ENCODE measurements at places on chromosomes 7 and 10.

DNA sequence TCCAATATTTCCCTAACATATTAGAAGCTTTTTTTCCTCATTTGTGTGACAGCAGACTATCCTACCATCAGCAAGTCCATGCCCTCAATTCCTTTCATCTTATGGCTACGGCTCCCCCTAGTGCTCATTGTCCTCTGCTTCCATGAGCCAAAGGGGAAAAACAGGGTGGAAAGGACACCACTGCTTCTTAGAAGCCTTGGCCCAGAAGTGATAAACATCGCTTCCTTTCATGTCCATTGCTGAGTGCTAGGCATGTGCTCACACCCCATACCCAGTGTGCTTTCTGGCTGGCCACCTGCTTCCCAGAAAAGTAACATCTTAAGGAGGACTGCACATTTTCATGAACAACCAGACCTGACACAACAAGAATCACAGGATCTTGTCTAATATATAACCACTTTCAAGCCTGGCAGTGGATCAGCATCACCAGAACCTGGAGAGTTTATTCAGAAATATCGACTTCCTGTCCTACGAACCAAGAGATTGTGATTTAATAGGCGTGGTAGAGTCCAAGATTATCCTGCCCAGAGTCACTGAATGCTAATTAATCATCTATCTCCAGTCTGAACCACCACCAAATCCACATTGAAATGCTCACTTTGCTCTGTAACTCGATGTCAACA lies 650.5 kb upstream of the SORCS1 start:
- no peaks in the 10 kb centered on the region for H3K4me1 ChIP-seq
- H3K27me3 ChIP-seq: no peaks in the 10 kb centered on the region
- no peaks in the 10 kb centered on the region for H3K36me3 ChIP-seq
- no peak overlapping the region for H3K4me3 ChIP-seq
- no peak overlapping the region for H3K27ac ChIP-seq
- DNase-seq: peak; percentile 69

GRCh38 chr10:20343036-20343435 lies 526.8 kb downstream of the PLXDC2 start:
- no peak overlapping the region for H3K27ac ChIP-seq
- H3K4me1 ChIP-seq: no peaks in the 10 kb centered on the region
- no peaks in the 10 kb centered on the region for H3K27me3 ChIP-seq

GRCh38 chr7:130974169-130974568 lies 240.2 kb upstream of the KLF14 start:
- no peaks in the 10 kb centered on the region for H3K36me3 ChIP-seq
- DNase-seq: no peak
- H3K4me3 ChIP-seq: no peak overlapping the region
- peaks cover 22% of the 10 kb centered on the region for H3K4me1 ChIP-seq

DNA sequence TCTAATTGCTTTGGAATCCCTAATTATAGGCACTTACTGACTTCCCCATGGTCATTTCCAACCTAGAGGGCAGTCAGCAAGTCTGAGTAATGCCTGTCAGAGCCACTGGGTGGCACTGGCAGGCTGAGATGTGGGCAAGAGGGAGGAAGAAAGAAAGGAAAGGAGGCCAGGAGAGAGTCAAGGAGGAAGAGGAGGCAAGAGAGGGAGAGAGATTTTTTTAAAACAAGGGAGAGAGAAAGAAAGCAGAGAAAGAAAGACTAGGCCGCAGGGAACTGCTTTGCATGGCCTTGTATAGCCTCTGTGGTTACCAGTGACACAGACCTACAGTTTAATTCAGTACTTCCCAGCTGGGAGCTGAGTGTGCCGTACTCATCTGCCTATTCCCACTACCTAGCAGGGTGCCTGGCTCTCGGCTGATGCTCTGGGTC lies 210.4 kb upstream of the ADO start:
- no peaks in the 10 kb centered on the region for H3K27me3 ChIP-seq
- H3K4me3 ChIP-seq: no peak overlapping the region
- no peaks in the 10 kb centered on the region for H3K36me3 ChIP-seq

DNA sequence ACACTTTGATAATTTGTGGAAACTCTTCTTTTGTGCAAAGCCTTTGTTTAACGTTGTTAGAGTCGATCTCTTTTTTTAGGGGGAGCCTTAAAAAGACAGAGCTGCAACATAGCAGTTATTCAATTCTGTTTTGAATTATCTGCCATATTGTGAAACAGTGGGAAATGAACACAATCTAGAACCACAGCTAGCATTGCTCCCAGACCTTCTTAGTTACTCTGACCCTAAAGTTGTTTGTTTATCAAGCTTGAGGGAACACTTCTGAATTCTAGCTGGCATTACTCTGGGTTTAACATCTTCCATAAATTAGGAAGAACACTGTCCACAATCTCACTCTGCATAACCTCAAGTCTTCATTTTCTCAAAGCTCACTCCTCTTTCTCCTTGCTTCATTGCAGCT lies 217.7 kb downstream of the PRKG1 start:
- no peaks in the 10 kb centered on the region for H3K4me1 ChIP-seq
- no peaks in the 10 kb centered on the region for H3K27me3 ChIP-seq
- no peak overlapping the region for H3K27ac ChIP-seq
- no peaks in the 10 kb centered on the region for H3K36me3 ChIP-seq
- DNase-seq: no peak
- H3K4me3 ChIP-seq: no peak overlapping the region

GRCh38 chr10:129495256-129495655 lies 28.2 kb downstream of the MGMT start:
- DNase-seq: no peak
- no peak overlapping the region for H3K4me3 ChIP-seq
- H3K27ac ChIP-seq: no peak overlapping the region
- H3K36me3 ChIP-seq: no peaks in the 10 kb centered on the region
- no peaks in the 10 kb centered on the region for H3K27me3 ChIP-seq
